ENCODE measurements at places on chromosomes 11 and 22.

DNA sequence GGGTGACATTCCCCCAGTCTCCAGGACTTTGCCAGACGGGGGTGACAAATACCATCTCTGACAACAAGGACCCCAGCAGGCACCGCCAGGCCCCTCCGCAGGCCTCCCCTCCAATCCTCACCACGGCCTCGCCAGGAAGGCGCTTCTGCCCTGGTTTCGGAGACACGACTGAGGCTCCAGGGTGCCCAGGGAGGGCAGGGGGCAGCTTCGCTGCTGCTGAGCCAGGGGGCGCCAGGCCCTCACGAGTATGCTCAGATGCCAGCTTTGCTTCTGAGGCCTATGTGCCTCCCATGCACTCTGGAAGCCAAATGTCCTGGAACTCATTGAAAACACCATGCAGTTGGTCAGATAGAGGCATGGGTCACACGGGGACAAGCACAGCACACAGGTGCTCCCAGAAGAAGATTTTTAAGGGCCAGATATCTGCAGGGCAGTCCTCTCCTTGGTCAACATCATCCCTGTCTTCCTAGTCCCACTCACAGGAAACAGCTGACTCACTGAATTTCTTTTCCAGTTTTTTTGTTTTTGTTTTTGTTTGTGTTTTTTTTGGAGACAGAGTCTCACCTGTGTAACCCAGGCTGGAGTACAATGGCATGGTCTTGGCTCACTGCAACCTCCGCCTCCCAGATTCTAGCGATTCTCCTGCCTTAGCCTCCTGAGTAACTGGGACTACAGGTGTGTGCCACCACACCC lies 19.9 kb downstream of the BID start:
- no peak for DNase-seq

GRCh38 chr11:35844579-35844978 lies 99.3 kb upstream of the LDLRAD3 start:
- no peak for DNase-seq

GRCh38 chr11:124768914-124769313 lies 6.8 kb upstream of the ESAM start:
- DNase-seq, result no peak

DNA sequence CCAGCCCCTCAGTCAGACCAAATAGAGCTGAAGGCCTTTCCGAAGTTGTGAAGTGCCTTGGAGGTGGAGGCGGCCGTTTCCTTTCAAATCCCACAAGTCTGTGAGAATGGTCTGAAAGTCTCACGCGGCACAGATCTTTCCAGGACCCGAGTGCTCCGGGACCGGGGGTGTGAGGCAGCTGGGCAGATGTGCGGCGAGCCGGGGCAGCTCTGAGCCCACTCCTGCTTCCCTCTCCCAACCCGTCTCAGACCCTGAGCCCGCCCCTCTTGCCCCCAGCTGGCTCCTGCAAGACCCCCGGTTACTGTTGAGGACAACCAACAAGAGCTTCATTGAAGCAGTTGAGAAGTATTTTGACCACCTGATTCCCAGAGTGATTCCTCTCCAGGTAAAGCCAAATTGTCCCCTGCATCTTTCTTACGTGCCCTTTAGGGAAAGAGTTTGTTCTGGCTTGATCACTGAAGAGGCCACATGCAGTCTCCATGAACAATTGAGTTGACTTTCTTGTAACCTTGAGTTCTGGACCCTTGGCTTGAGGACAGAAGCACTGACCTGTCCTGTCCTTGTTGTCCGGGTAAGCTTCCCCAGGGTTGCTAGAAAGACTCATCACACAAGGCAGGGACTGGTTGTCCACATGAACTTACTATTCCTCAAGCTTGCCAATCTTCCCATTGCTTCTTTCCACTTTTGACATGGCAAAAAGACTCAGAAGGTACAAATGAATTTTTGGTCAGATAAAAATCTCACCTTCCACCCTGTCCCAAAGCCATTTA lies 7.5 kb downstream of the GLB1L3 start:
- no peak for DNase-seq

- DNase-seq, result no peak
These were observed 235.9 kb upstream of the DDI1 start for GRCh38 chr11:103800406-103801114.

DNA sequence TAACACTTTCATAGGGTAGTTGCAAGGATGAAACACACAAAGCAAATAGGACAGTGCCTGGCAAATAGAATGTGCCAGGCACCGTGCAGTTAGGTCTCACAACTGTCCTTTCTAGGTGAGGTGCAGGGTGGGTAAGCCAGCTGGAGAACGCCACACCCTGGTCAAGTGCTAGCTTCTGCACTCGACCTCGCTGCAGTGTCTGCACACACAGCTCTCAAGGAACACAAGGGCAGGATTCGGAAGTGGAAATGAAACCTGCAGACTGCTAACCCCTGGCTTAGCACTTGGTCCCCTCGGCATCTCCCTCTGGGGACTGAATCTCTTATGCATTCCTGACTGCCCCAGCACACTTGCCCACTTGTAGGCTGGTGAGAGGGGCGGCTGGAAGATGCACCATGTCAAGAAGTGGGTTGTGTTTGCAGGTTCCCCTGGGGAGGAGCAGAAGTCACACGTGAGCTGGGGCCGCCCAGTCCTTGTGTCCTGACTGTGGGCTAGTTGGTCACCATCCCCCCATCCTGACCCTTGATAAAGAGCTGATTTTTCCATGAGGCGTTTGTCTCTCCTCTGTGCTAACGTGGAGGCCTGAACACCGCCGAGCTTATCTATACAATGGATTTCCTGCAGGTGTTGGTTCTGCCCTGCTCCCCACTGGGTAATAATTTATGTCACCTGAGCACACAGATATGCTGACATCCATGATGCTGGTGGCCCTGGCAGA lies 89.0 kb downstream of the MICAL2 start:
- DNase-seq, result no peak

GRCh38 chr11:134144744-134145143 lies 75.9 kb downstream of the JAM3 start:
- no peak for DNase-seq
